ENCODE measurements at places on chromosomes 2 and 18. TPM values are rescaled to one million over a fixed set of nuclear protein-coding genes. Genes with fewer than 3 reads are reported as not detected.

The SIX3 gene
- 0.73 TPM for polyA plus RNA-seq

- peak; percentile 47 for DNase-seq
Observed at GRCh38 chr2:159030674-159031380, 62.4 kb downstream of the TANC1 start.

GRCh38 chr2:176879426-176879995, 333.1 kb upstream of the HNRNPA3 start:
- no peak for DNase-seq

DNA sequence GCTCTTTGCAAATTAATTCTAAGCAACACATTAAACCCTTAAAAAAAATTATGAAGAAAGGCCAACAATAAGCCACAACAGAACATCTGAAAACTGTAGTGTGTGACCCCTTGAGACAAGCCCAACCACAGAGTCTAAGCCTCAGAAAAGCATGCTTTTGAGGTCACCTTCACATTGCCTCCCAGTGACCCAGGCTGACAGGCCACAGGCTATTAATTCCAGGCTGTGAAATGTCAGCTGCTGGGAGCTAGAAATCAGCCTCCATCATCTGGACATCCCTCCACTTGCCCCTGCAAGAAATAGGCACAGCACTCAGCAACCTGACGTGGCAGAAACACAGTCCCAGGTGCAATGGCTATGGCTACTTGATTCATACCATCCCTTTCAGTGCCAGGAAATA, 179.4 kb upstream of the ZFP36L2 start:
- DNase-seq: no peak

DNA sequence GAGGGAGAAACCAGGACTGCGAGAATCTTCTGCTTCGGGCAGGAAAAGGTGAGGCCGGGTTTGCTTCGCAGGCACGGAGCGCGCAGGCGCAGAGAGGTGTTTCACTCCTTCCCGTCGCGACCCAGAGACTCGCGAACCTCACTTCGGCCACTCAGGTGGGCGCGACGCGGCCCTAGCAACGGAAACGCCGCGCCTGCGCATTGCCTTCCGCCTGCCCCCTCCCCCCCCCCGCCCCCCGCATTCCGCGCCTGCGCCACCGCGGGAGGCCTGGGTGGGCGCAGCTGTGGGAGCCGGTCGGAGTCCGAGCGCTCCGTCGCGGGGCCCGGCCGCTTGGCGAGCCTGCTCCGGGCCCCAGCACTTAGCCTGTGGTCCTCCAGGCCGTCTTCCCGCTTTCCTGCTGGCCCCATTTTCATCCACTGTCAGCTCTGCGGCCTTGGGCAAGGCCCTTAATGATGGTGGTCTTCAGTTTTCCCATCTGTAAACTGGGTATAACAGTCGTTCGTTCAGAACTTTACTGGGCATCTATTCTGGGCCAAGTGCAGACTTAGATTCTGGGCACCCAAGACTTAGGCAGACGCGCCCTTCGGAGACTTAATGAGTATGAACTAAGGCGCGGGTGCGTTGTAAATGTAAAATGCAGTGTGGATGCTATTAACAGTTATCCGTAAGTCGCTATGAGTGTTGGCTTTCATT, 62.1 kb upstream of the ACKR3 start:
- DNase-seq: no peak

DNA sequence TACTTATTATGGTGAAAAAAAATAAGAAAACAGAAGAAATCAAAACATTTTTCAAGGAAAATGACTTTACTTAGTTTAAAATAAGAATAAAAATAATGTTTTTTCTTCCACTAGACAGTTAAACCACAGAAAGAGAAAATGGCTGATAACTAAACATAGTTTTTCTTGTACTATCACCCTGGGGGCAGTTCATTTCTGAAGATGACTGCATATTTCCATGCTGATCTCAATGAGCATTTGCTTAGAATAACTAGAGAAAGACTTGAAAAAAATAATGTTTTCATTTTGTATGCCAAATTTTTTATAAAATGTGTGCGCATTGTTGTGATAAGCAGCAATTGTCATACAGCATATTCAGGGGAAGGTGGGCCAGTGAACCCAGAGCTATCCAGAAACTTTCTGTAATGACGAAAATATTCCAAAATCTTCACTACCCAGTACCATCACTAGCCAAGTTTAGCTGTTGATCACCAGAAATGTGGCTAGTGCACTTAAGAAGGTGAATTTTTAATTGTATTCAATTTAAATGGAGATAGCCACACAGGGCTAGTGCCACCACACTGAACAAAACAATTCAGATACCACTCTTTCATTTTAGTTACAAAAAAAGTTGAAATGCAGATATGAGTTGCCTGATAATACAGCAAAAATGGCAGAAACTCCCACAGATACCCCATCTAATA, 513.4 kb upstream of the NETO1 start:
- no peak for DNase-seq

The GALNT14 gene
- polyA plus RNA-seq: 48.0 TPM

DNA sequence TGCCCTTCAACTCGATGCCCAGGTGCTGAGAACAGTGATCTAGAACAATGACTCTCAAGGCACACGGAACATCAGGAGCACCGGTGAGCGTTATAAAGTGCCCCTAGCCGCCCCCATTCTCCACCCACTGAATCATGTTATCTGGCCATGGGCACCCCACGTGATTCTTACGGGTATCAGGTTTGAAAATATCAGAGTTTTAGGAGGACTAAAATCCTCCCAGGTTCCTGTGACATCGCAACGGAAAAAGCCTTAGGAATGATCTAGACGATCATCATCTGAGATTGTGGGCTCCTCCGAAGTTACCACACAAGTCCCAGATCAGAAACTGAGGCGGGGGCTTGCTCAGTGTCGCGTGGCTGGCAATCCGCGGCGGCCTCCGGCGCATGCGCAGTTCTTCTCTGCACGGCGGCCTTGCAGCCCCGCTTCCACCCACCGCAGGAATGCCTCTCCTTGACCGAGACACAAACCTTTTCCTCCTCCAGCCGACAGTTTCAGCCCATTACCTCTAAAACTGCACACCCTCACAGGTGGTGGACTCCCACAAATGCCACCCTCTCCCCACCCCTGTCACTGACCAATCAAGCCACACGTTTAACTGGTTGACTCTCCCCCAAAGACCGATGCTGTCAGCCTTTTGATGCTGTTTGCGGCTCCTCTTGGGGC, 5.8 kb upstream of the MRPL33 start:
- no peak for DNase-seq

DNA sequence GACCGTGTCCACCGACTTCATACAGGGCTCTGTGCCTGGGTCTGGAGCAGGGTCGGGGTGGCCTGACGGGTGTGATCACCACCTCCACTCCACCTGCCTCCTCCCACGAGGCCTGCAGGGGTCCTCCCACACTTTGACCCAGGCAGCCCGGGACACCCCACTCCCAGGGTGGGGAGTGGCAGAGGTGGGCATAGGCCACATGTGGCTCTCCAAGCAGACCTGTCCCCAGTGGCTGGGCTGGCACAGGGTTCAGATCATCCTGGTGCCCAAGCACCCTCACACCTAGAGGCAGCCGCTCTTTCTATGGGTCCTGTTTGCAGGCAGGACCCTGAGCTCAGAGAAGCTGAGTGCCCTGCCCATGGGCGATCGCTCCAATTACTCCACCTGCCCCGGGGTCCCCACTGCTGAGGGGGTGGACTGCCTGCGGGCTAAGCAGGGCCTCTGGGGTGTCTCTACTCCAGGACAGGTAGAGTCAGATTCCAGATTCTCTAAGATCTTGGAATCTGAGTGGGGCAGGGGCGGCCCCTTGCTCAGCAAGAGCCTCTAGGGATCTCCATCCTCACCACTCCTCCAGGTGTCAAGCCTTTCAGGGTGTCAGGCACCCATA, 1.4 kb downstream of the NEURL3 start:
- no peak for DNase-seq

DNA sequence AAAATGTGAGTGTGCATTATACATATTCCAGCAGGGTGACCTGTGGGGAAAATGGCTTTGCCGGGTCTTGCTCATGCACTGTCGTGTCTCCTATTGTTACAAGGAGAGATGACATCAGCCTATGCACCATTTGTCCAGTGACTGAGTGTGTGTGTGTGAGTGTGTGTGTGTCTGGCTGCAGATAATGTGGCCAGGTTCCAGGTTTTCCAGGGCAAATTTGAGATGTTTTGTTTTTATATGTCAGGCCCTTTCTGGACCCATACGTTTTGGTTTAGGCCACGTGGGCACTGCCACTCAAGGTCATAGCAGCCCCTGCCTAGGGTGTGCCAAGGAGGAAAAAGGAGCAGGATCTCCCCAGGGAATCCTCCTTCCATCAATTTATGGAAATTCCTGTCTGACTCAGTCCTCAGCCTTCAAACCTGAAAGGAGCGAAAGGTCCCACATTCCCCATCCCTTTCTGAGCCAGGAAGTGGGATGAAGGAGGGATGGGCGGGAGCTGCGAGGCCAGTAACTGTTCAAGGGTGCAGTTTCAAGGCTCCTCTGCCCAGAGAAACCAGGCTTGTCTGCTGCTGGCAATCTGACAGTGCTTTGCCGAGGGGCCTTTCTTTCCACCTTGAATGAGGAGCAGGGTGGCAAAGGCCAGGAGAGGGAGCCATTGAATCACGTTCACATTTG, 93.0 kb upstream of the SMAD2 start:
- DNase-seq: peak; percentile 76

The PAX8 gene
- 1.5 TPM for polyA plus RNA-seq

GRCh38 chr2:66813976-66814375, 379.1 kb downstream of the MEIS1 start:
- no peak for DNase-seq

DNA sequence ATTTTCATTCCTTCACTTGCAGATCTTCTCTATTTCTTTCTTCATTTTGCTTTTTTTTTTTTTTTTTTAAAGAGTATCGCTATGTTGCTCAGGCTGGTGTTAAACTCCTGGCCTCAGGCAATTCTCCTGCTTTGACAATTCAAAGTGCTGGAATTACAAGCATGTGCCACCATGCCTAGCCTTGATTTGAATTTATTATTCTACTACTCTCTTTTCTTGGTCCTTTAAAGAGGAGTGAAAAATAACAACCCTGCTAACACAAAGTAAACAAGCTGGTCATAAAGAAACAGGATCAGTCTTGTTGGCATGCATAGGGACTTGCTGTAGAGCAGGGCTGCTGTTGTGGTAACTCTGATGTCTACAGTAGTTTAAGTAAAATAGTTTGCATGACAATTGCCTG, 1615.3 kb upstream of the ZEB2 start:
- DNase-seq: no peak

DNA sequence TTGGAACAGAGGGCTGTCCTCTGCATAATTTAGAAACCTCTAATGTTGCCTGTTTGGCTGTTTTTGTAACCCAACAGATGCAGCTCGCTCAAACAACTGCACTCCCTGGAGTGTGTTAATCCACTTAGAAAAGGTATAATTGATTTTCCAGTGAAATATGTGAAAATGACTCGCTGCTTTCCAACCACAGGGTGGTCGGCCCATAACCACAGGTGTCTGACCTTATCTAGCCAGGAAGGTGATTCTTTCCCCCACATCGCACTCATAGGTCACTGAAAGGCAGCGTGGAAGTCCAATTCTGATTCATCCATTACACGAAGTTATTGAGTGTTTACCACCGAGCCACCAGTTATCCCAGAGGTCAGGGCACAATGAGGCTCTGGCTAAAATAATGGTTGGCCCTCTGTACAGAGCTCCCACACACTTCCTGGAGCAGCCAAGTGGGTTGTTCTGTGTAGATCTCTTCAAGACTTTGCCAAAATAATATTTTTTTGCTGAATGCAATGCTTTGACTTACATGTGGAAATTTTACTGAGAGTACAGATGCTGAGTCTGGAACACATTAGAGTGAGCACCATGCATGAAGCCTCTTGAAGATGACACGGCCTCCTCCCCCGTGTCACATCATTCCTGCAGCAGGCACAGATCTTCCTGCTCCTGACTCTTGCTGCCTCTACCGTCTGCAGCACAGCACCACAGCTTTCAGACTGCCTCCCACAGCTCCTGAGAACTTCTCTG, 396.2 kb downstream of the ZNF516 start:
- DNase-seq: no peak

GRCh38 chr18:44909191-44909719, 228.6 kb downstream of the SETBP1 start:
- DNase-seq: no peak

DNA sequence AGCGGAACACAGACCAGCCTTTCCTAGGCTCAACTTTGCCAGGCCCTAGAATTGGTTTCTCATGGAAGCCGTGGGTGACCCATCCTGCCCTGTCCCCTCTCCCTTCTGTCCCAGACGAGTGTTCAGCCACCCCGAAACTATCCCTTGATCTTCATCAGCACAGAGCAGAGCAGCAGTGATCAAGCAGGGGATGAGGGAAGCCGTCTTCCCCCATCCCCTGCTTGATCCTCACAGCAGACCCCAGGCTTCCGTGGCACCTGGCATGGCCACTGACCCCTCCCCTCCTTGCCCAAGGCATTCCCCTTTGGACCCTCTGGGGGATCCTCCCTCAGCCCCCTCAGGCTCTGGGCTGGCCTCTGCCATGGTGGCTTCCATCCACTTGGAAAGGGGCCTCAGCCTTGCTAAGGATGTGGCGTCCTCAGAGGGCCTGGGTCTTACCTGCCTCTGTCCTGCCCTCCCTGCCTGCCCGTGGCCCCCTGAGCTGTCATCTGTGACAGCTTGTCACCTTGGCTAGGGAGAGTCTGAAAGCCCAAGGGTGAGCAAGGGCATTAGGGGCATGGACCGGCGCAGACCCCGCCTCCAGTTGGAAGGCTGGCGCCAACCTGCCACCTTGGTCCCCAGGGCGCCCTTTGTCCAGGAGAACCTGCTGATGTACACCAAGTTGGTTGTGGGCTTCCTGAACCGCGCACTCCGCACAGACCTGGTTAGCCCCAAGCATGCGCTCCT, 10.4 kb upstream of the CCDC74A start:
- no peak for DNase-seq

Data from A549 (cell line).